EL (cell line): ENCODE measurements at places on chromosomes 11 and 22.

GRCh38 chr11:128565881-128566280 lies 21.5 kb downstream of the ETS1 start:
- no peak for DNase-seq

DNA sequence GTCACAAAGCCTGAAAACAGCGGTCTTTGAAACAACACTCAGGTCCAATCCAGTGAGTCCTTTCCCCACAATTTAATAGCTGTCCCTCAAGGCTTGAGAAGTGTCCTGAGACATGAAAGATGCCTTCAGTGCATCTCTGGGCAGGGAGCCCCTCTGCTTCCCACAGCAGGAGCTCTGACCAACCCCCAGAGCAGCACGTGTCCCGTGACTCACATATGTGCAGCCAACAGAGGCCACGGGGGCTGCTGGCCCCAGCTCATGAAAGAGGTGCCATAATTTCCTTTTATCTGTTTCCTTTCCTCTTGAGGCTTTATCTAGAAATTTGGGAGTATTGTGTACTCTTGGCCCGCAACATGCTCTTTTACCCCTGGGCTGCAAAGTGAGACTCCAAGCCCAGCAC lies 33.2 kb upstream of the LMO1 start:
- DNase-seq: no peak

- no peak for DNase-seq
Observed at GRCh38 chr11:31802609-31802989, 8.5 kb downstream of the PAX6 start.

GRCh38 chr11:2777386-2777785 lies 77.6 kb upstream of the KCNQ1OT1 start:
- peak; percentile 41 for DNase-seq

DNA sequence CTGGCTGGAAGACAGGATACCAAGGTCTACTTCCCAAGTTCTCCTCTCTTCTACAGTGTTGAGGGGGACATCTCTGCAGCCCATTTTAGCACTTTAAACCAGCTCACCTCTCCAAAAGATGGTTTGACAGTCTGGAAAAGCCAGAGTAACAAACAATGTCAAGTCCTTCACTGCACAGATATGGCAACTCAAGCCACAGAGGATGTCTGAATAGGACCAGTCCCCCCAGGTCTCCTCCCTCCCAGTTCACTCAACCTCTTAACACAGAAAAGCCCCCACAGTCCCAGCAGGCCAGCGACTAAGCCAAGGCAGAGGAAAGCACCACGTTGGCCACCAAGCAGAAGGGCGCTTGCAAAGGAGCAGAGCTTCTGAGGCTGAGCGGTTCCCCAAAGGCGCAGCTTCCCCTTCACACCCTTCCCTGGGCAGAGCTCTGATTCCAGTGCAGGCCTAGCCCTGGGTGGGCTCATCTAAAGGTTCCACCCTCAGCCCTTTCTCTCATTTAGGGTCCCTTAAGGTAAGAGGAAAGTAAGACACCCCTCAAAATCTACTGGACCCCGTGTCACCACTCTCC lies 62.7 kb downstream of the PAK1 start:
- DNase-seq: peak; percentile 31

- DNase-seq: no peak
Observed at GRCh38 chr11:15958910-15959309, 397.4 kb downstream of the SOX6 start.

- DNase-seq: peak; percentile 75
Observed at GRCh38 chr11:58395581-58395980, 11.1 kb downstream of the OR5B3 start.

DNA sequence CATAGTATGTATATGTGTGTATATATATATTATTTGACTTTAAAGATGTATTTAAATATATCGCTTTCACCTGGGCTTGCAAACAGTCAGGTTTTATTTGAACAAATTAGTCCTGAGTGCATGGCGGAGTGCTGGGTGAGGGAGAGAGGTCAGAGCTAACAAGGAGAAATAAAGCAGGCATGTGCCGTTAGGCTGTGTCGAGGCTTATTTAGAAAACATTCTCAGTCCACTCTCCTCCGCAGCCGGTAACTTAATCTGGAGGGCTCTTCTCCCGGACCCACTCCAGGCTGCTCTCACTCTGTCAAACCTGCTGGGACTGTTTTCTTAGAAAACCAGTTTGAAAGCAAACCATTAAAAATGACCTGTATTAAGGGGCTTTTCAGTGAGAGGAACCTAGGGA lies 455.9 kb downstream of the MN1 start:
- DNase-seq: no peak

GRCh38 chr11:117902001-117902845 lies 25.8 kb upstream of the FXYD6 start:
- DNase-seq: no peak

- no peak for DNase-seq
Observed at GRCh38 chr22:27996981-27997380, 77.9 kb upstream of the PITPNB start.

DNA sequence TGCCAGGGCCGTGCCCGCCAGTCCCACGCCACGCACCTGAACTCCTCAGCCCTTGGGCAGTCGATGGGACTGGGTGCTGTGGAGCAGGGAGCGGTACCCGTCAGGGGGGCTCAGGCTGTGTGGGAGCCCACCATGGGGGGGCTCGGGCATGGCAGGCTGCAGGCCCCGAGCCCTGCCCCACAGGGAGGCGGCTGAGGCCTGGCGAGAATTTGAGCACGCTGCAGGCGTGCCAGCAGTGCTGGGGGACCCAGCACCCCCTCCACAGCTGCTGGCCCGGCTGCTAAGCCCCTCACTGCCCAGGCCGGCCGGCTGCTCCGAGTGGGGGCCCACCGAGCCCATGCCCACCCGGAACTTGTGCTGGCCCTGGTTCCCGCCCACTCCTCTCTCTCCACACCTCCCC lies 56.8 kb downstream of the TMPRSS5 start:
- DNase-seq: no peak

GRCh38 chr11:120390585-120390922 lies 54.3 kb downstream of the ARHGEF12 start:
- DNase-seq: no peak

DNA sequence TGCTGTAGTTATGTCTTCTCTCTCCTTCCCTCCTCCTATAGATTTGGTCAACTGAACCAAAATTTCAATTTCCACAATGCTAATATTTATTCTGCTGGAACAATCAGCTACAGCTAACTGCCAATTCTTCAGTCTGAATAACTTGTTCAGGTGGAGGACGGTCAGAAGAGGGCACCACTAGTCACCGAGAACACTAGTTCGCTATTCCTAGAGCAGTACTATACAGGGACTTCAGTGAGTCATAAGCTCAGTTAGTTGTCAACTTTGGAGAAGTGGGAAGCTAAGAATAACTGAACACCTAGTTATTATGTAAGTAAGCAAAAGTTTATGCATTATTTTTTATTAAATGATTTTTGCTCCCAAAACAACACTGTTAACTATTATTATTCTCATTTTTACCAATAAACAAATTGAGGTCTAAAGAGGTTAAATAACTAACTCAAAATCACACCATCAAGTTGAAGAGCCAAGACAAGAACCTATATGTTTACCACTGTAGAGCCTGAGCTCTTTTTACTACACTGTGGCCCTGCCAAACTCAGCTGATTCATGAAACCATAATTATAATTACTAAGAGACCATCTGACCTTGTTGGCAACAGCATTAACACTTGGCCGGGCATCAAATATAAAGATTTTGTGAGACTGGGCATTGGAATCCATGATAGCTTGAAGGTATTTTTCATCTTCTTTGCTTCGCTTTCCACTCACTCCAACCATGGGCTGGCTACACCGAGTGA lies 59.0 kb downstream of the CEP57 start:
- DNase-seq: peak; percentile 75

GRCh38 chr22:17941471-17942406 lies 82.6 kb downstream of the MICAL3 start:
- no peak for DNase-seq

- DNase-seq: no peak
Observed at GRCh38 chr22:19543970-19544708, 19.9 kb upstream of the CLDN5 start.

DNA sequence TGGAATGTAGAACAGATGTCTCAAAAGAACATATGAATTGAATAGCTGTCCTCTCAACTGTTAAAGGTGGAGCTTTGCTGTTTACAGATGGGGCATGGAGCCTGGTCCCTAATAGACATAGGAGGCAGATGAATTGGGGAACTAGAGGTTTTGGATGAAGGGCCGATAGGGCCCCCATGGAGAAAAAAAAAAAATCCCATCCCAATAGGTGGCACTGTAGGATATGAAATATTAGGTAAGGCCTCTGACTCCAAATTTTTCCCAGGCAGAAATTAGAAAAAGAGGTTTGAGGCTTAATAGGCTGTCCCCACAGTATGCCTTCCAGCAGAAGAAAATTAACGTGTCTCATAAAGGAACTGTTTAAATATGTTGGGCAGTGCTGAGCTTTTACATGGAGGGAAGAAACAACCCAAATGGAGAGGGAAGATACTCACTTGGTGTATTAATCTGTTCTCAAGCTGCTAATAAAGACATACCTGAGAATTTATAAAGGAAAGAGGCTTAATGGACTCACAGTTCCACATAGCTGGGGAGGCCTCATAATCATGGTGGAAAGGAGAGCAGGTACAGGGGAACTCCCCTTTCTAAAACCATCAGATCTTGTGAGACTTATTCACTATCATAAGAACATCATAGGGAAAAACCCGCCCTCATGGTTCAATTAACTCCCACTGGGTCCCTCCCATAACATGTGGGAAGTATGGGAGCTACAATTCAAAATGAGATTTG lies 30.1 kb upstream of the TMEM45B start:
- peak; percentile 22 for DNase-seq

DNA sequence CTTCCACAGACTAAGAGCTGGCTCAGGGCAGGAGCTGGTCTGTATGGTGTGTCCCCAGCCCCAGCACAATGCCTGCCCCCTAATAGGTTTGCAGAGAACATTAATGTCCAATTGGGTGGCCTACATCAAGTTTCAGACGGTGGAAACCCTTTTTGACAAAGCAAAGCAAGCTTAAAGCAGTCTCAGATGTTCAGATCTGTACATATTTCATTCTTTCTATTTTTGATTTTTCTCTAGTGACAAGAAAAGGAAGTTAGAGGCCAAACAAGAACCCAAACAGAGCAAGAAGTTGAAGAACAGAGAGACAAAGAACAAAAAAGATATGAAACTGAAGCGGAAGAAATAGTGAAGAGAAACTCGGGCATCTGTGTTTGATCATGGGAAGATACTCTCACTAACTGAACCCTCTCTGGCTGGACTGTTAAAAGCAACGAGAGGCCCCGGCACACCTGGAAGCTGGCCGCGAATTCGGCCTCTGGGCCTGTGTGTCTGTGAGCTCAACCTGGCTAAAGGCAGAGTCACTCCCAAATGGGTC lies 40.5 kb downstream of the NAT10 start:
- DNase-seq: no peak

DNA sequence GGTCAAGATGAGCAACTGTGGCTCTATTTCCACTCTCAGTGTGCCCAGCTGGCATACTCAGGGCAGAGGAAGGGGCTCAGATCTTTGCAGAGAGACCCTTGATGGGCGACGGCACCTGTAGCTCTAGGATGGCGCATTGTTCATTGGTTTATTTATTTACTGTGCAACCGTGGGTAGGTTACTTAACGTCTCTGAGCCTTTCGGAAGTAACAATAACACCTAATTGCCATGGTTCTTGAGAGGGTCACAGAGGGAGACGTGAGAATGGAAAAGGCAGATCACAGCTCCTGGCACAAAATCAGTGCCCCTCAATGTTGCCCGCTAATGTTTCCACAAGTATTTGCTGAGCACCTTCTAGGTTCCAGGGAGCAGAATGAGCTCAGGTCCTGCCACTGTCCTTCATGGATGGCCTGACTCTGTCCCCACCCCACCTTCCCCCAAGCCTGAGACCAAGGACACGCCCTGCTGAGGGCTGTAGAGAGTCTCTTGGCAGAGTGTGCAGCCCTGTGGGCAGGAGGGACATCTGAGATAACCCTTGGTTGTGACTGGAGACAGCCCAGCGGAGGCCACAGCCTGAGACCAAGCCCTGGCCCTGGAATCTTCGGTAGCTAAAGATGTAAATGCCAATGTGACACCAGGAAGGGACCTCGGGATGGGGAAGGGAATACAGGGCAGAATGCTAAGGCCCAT lies 780 bp upstream of the ALDH3B2 start:
- DNase-seq: no peak

DNA sequence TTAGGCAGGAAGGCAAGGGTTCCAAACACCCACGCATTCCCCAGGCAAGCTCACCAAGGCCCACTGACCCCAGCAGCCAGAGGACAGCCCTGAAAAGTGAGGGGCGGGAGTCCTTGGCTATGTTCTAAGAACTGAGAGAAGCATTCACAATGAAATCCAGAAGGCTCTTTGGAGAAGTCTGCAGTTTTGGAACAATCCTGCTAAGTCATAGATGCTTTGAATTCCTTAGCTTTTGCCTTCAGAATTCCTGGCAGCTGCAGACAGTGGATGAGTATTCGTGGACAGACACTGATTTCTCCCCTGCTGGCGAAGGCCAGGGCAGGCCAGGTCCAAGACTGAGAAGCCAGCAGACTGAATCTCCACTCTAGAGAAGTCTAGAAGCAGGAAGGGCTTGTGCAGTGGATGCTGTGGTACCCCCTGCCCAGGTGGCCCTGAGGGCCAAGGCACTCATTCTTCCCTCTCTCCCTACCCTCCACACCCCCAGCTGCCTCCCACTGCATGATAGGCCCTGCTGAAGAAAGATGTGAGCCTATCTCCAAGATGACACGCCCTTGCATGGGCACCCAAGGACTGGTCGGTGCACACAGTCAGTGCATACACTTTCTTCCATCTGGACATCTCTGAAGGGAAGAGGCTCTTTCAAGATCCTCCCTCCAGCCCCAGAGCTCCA lies 133.2 kb upstream of the TEAD1 start:
- DNase-seq: peak; percentile 94

DNA sequence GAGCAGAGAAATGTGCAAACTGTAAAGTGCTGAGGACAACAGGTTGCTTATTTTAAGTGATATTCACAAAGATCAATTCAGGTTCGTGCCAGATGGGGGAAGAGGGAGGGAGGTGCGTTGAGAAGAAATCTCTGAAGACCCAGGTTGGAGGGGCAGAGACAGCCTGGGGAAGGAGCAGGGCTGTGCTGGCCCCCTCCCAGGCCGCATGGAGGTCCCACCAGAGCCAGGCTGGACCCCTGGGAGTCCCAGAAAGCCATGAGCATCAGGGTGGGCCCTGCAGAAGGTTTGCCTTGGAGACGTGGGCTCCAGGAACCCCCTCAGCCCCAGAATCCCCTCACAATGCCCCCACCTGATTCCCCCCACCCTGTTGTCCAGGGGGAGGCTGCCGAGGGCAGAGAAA lies 47.4 kb downstream of the IGLL1 start:
- no peak for DNase-seq

DNA sequence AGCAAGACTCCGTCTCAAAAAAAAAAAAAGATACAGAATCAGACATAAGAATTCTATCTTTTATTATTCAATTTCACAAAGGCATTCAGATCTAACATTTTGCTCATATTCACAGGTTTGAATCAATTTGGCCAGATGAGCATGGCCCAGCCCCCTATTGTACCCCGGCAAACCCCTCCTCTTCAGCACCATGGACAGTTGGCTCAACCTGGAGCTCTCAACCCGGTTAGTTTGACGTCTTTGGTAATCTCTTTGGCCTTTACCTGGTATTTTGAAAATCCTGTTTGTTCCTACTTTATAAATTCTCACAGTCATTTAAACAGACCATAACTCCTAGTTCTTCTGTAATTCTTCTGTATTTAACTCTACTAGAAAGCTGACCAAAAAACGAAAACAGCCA lies 55.3 kb downstream of the EP300 start:
- no peak for DNase-seq
